Vagina (tissue), 2 donors: ENCODE measurements at places on chromosomes 6 and 20. TPM values are rescaled to one million over a fixed set of nuclear protein-coding genes. Genes with fewer than 3 reads are reported as not detected.

Gene COL12A1
- total RNA-seq: 130 TPM

Gene ARMH2
- total RNA-seq: not detected

Gene SALL4
- not detected for total RNA-seq

Gene NRM
- 6.1 TPM for total RNA-seq

Gene C20orf202
- not detected for total RNA-seq

- no peaks in the 10 kb centered on the region for H3K27me3 ChIP-seq
- no peaks in the 10 kb centered on the region for H3K4me1 ChIP-seq
- no peak overlapping the region for H3K27ac ChIP-seq
- no peak overlapping the region for H3K4me3 ChIP-seq
Observed at GRCh38 chr20:46282669-46283068, 25.6 kb downstream of the CDH22 start.

GRCh38 chr6:53014744-53015143 is 19.7 kb upstream of the GSTA4 start:
- H3K4me1 ChIP-seq: no peaks in the 10 kb centered on the region
- H3K36me3 ChIP-seq: no peaks in the 10 kb centered on the region
- H3K4me3 ChIP-seq: no peak overlapping the region
- H3K27ac ChIP-seq: no peak overlapping the region

GRCh38 chr6:159149641-159150040 is 19.6 kb upstream of the FNDC1 start:
- H3K4me3 ChIP-seq: no peak overlapping the region
- no peak overlapping the region for H3K27ac ChIP-seq
- H3K27me3 ChIP-seq: no peaks in the 10 kb centered on the region
- DNase-seq: no peak
- H3K4me1 ChIP-seq: no peaks in the 10 kb centered on the region

DNA sequence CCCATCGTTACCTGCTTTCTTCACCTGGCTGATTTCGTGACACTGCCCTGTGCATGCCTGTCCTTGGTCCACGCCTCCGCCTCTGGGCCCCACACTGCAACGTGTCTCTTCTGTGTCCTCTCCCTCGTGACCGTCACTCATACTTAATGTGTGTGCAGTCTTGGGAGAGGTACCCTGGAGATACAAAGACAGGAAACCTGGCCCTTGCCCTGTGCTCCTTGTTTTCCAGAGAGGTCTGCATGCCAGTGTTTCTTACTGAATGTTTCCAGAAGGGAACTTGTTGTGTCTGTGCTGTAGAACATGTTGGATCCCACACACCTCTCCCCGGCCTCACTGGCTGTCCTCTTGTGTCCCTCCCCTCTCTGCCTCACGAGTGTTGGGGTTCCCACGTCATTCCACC is 45.8 kb downstream of the SNX9 start:
- H3K4me3 ChIP-seq: no peak overlapping the region
- DNase-seq: no peak
- H3K36me3 ChIP-seq: peaks cover 9% of the 10 kb centered on the region
- peaks cover 26% of the 10 kb centered on the region for H3K4me1 ChIP-seq
- no peaks in the 10 kb centered on the region for H3K27me3 ChIP-seq

- H3K4me1 ChIP-seq: peaks cover 9% of the 10 kb centered on the region
- H3K36me3 ChIP-seq: no peaks in the 10 kb centered on the region
- H3K27me3 ChIP-seq: peaks cover 6% of the 10 kb centered on the region
- H3K4me3 ChIP-seq: peak within 1 kb of the TSS; percentile 41
Observed at GRCh38 chr6:122995921-122996793, at the start of gene CLVS2. Gene CLVS2, plus strand, starts transcription at chr6:122996235. Its CDS starts 1,543 bp downstream, at chr6:122997778.

GRCh38 chr6:144334150-144334708 is 49.1 kb downstream of the UTRN start:
- DNase-seq: no peak
- H3K4me3 ChIP-seq: no peak overlapping the region
- peaks cover 49% of the 10 kb centered on the region for H3K4me1 ChIP-seq
- H3K36me3 ChIP-seq: no peaks in the 10 kb centered on the region
- no peak overlapping the region for H3K27ac ChIP-seq

- H3K27me3 ChIP-seq: no peaks in the 10 kb centered on the region
- DNase-seq: no peak
- H3K4me3 ChIP-seq: peak overlapping the region; percentile 65
- H3K36me3 ChIP-seq: no peaks in the 10 kb centered on the region
Observed at GRCh38 chr6:7052443-7053011, 55.2 kb upstream of the RREB1 start.

DNA sequence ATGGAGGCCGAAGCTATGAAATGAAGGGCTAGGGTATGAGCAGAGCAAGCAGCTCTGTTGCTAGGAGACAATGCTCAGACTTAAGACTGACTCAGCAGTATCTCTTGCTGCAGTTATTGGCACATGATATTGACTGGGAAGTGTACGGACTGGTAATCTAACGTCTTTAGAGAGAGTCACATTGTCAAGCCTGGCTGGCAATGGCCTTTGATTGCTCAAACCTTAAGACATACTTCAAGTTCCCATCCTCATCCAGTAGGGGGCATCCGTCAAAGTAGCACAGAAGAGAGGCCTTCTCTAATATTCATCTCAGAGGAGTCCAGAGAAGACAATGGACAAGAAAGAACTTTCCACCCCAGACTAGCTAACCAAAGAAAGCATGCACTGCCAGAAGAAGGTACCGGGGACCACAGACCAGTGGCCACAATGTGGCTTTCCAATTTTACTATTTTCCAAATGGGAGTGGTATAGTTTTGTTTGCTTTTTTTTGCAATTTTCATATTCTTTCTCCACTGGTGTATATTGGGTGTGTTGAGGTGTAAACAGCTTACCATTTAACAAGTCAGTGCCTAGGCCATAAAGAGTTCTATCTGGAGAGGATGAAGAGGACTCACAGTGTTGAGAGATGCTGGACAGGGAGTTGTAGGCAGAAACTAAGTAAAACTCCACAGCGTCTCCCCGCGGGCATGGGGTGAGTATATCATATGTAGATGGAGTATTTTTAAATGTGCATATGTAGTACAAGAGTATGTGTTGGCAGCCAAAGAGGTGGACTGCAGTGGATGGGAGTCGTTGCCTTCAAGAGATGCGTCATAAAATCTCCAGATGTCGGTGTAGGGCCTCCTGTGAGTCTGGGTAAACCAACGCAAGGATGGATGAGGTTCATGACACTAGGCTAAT is 36.7 kb downstream of the LRFN2 start:
- no peak for DNase-seq
- H3K4me1 ChIP-seq: no peaks in the 10 kb centered on the region
- no peak overlapping the region for H3K4me3 ChIP-seq
- H3K27ac ChIP-seq: no peak overlapping the region
- no peaks in the 10 kb centered on the region for H3K36me3 ChIP-seq

DNA sequence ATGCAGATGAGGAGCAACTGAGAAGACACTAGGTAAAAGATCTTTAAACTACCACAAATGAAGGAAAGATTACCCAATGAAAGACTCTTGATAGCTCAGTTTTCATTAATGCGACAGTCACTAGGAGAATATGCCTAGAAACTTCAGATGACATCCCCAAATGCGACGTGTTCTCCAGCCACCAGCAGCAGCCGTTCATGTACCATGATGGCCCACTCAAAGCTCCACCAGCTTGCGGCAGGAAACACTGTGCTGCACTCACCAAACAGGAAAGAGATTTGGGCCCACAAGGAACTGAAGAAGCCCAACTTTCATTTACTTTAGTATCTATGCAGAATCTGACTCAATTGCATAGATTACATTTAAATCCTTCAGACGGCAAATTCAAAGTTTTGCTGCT is 7.5 kb downstream of the DIDO1 start:
- H3K4me3 ChIP-seq: no peak overlapping the region
- H3K4me1 ChIP-seq: peaks cover 98% of the 10 kb centered on the region
- DNase-seq: no peak
- H3K27ac ChIP-seq: no peak overlapping the region

GRCh38 chr20:1654996-1655395 is 2.6 kb downstream of the SIRPG start:
- H3K27ac ChIP-seq: no peak overlapping the region
- H3K4me3 ChIP-seq: no peak overlapping the region
- H3K27me3 ChIP-seq: no peaks in the 10 kb centered on the region
- no peaks in the 10 kb centered on the region for H3K36me3 ChIP-seq
- H3K4me1 ChIP-seq: no peaks in the 10 kb centered on the region

DNA sequence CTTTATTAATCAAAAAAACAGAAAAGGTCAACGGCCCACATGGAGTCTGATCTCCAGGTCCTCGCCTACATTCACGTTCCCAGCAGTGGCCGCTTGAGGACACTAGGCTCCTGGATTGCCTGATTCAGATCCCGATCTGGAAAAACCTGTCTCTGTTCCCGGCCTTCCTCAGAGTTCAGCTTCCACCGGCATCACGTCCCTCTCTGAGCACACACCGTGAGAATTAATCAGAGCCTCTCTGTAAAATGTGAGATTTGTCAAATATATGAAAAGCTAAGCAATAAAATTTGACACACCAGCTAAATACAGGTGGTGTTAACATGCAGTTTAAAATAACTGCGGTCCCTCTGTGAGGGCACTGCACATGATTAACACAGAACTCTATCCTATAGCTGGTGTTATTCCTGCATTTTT is 122.8 kb upstream of the COL21A1 start:
- no peaks in the 10 kb centered on the region for H3K36me3 ChIP-seq
- no peaks in the 10 kb centered on the region for H3K27me3 ChIP-seq
- no peak overlapping the region for H3K4me3 ChIP-seq
- no peak for DNase-seq
- H3K4me1 ChIP-seq: peaks cover 46% of the 10 kb centered on the region

DNA sequence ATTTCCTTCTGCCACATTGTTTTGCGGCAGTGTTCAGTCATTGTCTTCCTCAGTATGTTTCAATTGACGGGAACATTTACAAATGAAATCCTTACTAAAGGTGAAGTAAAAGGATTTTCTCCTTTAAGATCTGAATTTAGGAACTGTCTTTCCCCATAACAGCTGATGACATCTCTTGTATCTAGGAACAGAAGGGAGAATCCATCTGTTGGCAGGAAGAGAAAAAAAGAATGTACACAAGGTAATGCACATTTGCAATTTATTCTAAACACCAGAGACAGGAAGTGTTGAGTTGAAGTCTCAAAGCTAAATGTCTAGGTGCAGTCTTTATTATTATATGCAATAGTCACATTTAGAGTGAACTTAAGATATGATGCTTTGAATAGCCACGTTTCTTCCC is 334.5 kb downstream of the HDGFL1 start:
- no peak overlapping the region for H3K27ac ChIP-seq
- H3K4me3 ChIP-seq: no peak overlapping the region
- H3K27me3 ChIP-seq: no peaks in the 10 kb centered on the region

DNA sequence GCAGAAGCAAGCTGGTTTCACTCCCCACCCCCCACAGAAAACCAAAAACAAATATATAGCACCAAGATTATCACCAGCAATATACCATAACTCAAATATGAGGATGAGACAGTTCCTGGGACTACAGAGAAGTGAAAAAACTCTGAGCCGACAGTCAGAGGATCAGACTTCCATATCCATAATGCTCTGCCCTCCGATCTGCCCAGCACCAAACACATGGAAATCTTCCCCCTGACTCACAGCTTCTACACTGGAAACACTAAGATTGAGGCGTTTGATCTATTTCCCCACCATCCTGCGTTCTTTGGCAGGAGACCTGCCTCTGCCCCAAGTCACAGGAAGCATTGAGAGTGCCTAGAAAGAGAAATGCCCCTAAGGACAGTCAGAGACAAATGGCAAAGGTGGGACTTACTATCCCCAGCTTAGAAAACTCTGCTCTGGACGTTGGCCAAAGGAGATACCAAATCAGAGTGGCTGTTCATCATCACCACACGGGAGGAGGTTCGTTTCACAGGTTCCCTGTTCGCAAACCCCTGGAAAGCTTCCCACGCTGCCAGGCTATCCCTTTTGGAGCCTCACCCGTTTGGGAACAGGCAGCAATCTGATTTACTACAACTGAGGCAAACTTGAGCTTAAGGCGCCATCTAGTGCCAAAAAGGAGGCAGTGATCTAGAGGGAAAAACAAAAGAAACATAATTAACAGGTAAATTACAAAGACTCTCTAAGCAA is 48.7 kb upstream of the SRSF6 start:
- no peaks in the 10 kb centered on the region for H3K27me3 ChIP-seq
- H3K36me3 ChIP-seq: no peaks in the 10 kb centered on the region
- no peaks in the 10 kb centered on the region for H3K4me1 ChIP-seq
- H3K4me3 ChIP-seq: no peak overlapping the region
- DNase-seq: no peak
- H3K27ac ChIP-seq: no peak overlapping the region

DNA sequence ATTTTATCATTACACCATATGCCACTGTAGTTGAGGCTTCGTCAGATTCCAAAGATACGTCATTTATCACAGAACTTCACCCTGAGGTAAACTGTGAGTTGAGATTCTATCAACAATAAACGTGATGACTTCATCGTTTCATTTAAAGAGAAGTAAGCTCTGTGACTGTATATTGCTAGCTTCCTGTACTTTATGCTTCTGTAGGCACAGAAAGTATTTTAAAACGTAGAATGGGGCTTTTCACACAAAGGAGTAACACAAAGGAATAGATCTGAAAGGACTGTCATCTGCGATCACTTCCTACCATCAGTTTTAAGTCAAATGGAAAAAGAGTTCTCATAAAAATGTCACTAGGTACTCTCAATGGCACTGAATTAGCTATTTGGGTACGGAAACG is 234.4 kb upstream of the MCHR2 start:
- no peaks in the 10 kb centered on the region for H3K36me3 ChIP-seq
- H3K4me1 ChIP-seq: peaks cover 14% of the 10 kb centered on the region
- H3K27me3 ChIP-seq: no peaks in the 10 kb centered on the region
- H3K4me3 ChIP-seq: peak overlapping the region; percentile 40
- H3K27ac ChIP-seq: peak overlapping the region; percentile 25

DNA sequence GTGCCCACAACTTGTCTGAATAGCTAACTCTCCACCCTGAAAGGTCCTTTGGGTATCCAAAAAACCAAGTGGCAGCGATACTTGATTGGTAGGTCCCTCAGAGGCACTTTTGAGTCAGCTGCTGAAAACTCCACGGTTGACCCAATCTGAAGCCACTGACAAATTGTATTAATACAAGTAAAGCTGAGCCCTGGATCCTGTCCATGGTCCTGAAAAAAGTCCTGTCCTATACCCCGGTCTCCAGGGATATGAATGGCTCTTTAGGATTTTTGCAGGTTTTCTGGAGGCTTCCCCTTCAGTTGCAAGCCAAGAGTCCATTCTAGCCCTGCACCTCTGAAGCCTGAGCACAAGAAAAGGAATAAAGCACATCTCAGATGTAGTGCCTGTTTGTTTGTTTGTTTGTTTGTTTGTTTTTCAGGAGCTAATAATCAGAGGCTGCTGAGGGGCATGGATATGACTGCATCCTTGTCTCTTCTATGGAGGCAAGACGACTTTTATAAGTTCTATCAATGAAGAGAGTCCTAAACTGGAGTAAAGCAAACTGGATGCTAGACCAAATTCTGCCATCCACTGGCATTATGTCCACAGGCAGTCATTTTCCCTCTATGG is 1.7 kb upstream of the SLC12A5 start:
- no peak for DNase-seq
- no peaks in the 10 kb centered on the region for H3K36me3 ChIP-seq
- H3K27ac ChIP-seq: no peak overlapping the region
